HFFc6 (cell line): ENCODE measurements at places on chromosomes 6 and 20.

DNA sequence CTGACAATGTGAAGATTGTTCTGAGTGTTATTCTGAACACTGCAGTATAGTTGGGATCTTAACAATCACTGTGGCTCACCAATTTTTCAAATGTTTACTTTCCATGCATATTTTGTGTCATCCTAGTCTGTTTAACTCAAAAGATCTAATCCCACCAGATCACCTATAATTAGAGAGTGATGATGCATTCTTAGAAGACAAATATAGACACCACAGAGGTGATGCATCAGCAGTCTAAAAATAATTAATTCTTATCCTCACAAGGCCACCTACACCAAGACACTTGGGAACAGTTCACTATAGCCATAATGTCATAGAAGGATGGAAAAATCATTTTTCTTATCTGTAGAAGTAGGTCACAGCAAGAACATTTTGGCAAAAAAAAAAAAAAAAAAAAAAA lies 154.8 kb downstream of the UBE3D start:
- H3K27me3 ChIP-seq, result no peaks in the 10 kb centered on the region; the same call in 1 of the 2 replicates
- peaks cover 44% of the 10 kb centered on the region for H3K4me1 ChIP-seq
- no peak overlapping the region for H3K27ac ChIP-seq
- no peaks in the 10 kb centered on the region for H3K36me3 ChIP-seq
- no peak for DNase-seq

GRCh38 chr6:73556836-73557235 lies 36.0 kb upstream of the EEF1A1 start:
- no peak for DNase-seq
- no peaks in the 10 kb centered on the region for H3K36me3 ChIP-seq
- peaks cover 10% of the 10 kb centered on the region; the same call in 1 of the 2 replicates for H3K4me1 ChIP-seq
- no peaks in the 10 kb centered on the region for H3K27me3 ChIP-seq

DNA sequence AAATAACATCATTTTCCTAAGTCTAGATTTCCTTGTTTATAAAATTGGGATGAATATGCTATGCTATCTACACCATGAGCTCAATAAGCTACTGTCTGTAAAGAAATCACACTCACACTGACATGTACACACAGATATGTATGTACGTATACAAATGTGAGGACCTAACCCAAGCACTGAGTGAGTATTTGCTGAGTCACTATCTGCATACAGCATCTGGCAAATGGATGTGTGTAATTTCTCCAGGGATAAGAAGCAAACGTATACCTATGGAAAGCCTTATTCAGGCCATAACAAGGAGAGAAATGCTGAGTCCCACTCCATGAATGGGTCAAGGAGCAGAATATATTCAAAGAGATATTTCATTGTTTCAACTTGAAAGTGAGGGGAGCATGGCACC lies 153.9 kb downstream of the LPA start:
- H3K27me3 ChIP-seq, result peaks cover 7% of the 10 kb centered on the region; the same call in 1 of the 2 replicates
- H3K27ac ChIP-seq, result no peak overlapping the region
- peaks cover 11% of the 10 kb centered on the region for H3K4me1 ChIP-seq

DNA sequence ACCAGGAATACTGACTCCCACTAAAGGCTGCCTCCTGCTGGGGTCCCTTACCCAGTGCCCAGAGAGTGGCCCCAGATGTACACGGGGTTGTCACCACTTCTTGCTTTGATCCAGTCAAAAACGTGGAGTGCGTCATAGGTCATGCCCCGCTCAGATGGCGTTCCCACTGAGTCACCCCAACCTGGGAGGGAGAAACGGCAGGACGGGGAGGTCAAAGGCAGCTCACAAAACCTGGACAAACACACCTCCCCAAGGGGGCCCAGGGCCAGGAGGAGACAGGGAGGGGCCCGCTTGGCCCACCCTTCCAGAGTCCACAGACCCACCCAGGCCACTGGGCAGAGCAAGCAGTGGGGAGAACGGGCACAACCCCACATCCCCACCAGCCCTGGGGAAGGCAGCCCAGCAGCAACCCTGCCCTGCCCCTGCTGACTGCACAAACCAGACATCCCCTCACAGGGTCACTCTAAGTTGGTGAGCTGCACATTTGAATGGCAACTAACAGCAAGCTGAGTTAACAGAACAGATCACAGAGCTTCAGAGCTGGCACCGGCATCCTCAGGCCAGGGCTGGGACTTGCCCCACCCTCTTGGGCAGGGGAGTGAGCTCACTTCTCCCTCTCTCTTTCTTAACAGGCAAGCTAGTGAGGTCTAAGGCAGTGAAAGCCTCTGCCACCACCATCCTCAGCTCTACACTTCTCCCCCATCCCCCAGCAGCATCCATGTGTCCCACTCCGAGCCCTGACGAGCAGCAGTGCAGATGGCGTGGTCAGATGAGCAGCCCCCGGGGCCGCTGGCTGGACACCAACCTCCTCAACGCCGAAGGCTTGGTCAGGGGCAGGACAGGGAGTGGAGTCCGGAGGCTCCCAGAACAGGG lies 61.7 kb downstream of the PYGB start:
- peaks cover 2% of the 10 kb centered on the region; the same call in 1 of the 2 replicates for H3K27me3 ChIP-seq
- peaks cover 10% of the 10 kb centered on the region for H3K36me3 ChIP-seq
- DNase-seq, result peak; percentile 92
- peak overlapping the region; percentile 87 for H3K4me3 ChIP-seq
- H3K4me1 ChIP-seq, result peaks cover 46% of the 10 kb centered on the region

GRCh38 chr6:151690303-151690702 lies 117.2 kb upstream of the ESR1 start:
- peak overlapping the region; percentile 86 for H3K4me3 ChIP-seq
- H3K36me3 ChIP-seq, result no peaks in the 10 kb centered on the region
- DNase-seq, result no peak
- peaks cover 31% of the 10 kb centered on the region for H3K4me1 ChIP-seq
- H3K27ac ChIP-seq, result peak overlapping the region; percentile 77
